ENCODE measurements at places on chromosomes 4 and X. TPM values are rescaled to one million over a fixed set of nuclear protein-coding genes. Genes with fewer than 3 reads are reported as not detected.

DNA sequence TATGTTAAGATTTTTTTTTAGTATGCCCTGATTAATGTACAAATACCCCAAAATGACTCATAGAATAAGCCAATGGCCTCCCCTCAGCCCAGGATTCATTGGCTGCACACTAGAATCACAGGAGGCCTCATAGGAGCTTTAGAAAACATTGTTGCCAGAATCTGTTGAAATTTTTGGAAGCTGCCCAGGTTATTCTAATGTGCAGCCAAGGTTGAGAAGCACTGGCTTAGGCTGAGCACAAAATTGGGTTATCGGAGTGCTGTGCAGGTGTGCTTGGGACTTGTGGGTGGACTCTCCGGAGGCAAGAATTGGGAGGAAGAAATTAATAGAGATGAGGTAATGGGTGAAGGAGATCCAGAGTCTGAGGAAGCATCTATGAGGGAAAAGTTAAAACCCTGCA, 41.3 kb upstream of the VCX start:
- H3K27me3 ChIP-seq = no peaks in the 10 kb centered on the region
- no peaks in the 10 kb centered on the region for H3K36me3 ChIP-seq
- H3K4me1 ChIP-seq = no peaks in the 10 kb centered on the region

GRCh38 chr4:81245218-81246009, 30.4 kb upstream of the PRKG2 start:
- H3K27me3 ChIP-seq = no peaks in the 10 kb centered on the region
- DNase-seq = no peak
- no peaks in the 10 kb centered on the region for H3K36me3 ChIP-seq

HAND2 gene
- total RNA-seq = not detected

DNA sequence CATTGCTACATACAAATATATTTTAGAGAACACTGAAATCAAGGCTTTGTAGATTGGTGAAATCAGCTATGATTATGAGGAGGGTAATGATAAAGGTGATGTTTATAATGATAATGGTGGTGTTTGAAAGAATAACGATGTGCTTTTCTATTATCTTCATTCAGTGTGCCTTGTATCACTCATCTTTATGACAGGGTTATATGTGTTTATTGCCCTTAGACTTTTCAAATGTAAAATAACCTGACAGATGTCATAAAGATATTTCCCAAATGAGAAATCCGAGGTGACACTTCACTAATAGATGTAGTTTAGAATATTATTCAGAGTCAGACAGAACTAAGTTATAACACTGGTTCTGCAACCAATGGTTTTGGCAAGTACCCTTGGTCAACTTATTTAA, 323.0 kb upstream of the SPANXN4 start:
- no peaks in the 10 kb centered on the region for H3K36me3 ChIP-seq
- H3K4me3 ChIP-seq = no peak overlapping the region
- DNase-seq = no peak
- H3K4me1 ChIP-seq = no peaks in the 10 kb centered on the region
- H3K27ac ChIP-seq = no peak overlapping the region

DNA sequence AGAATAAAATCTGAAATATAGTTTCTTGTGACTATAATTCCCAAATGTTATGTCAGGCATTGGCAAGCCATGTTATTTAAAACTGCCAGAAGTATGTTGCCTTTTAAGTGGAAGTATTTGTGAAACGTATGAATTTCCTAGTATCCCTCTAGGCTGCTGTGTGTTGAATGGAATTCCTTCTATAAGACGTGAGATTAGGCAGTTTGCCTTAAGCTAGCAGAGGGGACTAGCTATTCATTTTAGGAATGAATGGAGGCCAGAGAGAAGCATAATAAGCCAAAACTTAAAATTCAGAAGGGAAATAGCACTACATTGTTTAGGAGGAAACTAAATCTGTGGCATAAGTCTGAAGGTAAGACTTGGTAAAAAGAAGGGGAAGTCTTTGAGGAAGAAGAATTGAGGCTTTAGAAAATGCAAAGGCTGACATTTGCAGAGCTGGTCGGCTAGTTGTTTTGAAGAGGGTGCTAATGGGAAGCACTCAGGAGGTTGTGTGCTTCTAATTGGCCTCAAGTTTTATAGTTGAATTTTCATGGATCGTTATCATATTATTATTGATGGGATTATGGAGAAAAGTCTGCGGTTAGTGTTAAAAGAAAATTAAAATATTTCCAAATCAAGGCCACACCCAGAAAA, 57.1 kb downstream of the TMEM131L start:
- H3K36me3 ChIP-seq = peaks cover 3% of the 10 kb centered on the region
- peaks cover 3% of the 10 kb centered on the region for H3K4me1 ChIP-seq
- H3K4me3 ChIP-seq = no peak overlapping the region
- H3K27ac ChIP-seq = no peak overlapping the region

- DNase-seq = no peak
- no peaks in the 10 kb centered on the region for H3K36me3 ChIP-seq
- no peak overlapping the region for H3K4me3 ChIP-seq
- H3K27me3 ChIP-seq = no peaks in the 10 kb centered on the region
- no peaks in the 10 kb centered on the region for H3K4me1 ChIP-seq
Measured at GRCh38 chr4:109233570-109233969, 68.9 kb downstream of the COL25A1 start.

CCDC120 gene
- 15.7 TPM for total RNA-seq

HERC6 gene
- 8.2 TPM for total RNA-seq

DNA sequence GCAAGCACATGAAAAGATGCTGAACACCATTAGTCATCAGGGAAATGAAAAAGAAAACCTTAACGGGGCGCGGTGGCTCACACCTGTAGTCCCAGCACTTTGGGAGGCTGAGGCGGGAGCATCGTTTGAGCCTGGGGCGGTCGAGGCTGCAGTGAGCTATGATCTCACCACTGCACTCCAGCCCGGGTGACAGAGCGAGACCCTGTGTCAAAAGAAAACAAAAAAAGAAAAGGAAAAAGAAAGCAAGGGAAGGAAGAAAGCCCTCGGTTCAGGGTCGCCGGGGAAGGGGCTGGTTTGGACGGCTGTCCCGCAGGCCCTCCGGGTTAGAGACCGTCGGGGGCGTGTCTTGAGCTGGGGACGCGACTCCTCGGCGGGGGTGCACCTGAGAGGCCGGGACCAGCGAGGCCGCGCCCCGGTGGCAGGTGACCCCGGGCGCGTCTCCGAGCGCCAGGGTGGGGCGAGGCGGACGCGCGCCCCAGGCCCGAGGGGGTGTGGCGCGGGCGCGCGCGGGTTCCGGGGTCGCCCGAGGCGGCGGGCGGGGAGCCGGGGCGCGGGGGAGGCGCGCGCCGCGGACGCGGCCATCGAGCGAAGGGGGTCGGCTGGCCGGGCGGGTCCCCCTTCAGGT, 478 bp upstream of the PLXNA3 start:
- peak overlapping the region; percentile 65 for H3K4me3 ChIP-seq
- no peaks in the 10 kb centered on the region for H3K27me3 ChIP-seq
- H3K36me3 ChIP-seq = peaks cover 32% of the 10 kb centered on the region
- H3K4me1 ChIP-seq = no peaks in the 10 kb centered on the region

- H3K4me3 ChIP-seq = no peak overlapping the region
- H3K4me1 ChIP-seq = no peaks in the 10 kb centered on the region
- H3K36me3 ChIP-seq = no peaks in the 10 kb centered on the region
- no peak for DNase-seq
Measured at GRCh38 chr4:141158219-141158618, 24.9 kb upstream of the RNF150 start.

- H3K4me1 ChIP-seq = peaks cover 4% of the 10 kb centered on the region
- no peaks in the 10 kb centered on the region for H3K27me3 ChIP-seq
- H3K4me3 ChIP-seq = no peak overlapping the region
- no peak for DNase-seq
- H3K36me3 ChIP-seq = peaks cover 45% of the 10 kb centered on the region
- peak overlapping the region; percentile 46 for H3K27ac ChIP-seq
Measured at GRCh38 chr4:40121515-40121914, 64.9 kb downstream of the N4BP2 start.

GRCh38 chr4:169208516-169208915, 62.2 kb downstream of the SH3RF1 start:
- H3K27me3 ChIP-seq = no peaks in the 10 kb centered on the region
- no peak overlapping the region for H3K27ac ChIP-seq
- DNase-seq = no peak
- H3K4me3 ChIP-seq = no peak overlapping the region
- no peaks in the 10 kb centered on the region for H3K4me1 ChIP-seq
- H3K36me3 ChIP-seq = peaks cover 5% of the 10 kb centered on the region

DNA sequence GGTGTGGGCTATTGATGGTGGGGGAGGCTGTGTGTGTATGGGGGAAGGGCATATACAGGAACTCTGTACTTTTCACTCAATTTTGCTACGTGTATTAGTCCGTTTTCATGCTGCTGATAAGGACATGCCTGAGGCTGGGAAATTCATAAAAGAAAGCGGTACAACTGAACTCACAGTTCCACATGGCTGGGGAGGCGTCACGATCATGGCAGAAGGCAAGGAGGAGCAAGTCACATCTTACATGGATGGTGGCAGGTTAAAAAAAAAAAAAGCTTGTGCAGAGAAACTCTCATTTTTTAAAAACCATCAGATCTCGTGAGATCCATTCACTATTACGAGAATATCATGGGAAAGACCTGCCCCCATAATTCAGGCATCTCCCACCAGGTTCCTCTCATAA, 152.3 kb downstream of the NEK1 start:
- H3K4me1 ChIP-seq = no peaks in the 10 kb centered on the region
- H3K27me3 ChIP-seq = no peaks in the 10 kb centered on the region
- H3K27ac ChIP-seq = no peak overlapping the region
- H3K4me3 ChIP-seq = no peak overlapping the region
- peaks cover 10% of the 10 kb centered on the region for H3K36me3 ChIP-seq
- DNase-seq = no peak

GRCh38 chr4:70571772-70572171, 20.3 kb upstream of the AMBN start:
- H3K4me1 ChIP-seq = no peaks in the 10 kb centered on the region
- H3K27me3 ChIP-seq = no peaks in the 10 kb centered on the region
- no peak overlapping the region for H3K4me3 ChIP-seq

- H3K36me3 ChIP-seq = no peaks in the 10 kb centered on the region
- H3K27ac ChIP-seq = no peak overlapping the region
- H3K4me1 ChIP-seq = no peaks in the 10 kb centered on the region
- H3K27me3 ChIP-seq = no peaks in the 10 kb centered on the region
Measured at GRCh38 chrX:43718956-43719355, 62.9 kb downstream of the MAOA start.

GRCh38 chrX:10570601-10571000, 49.8 kb downstream of the MID1 start:
- no peaks in the 10 kb centered on the region for H3K27me3 ChIP-seq
- peaks cover 38% of the 10 kb centered on the region for H3K36me3 ChIP-seq
- peaks cover 3% of the 10 kb centered on the region for H3K4me1 ChIP-seq
- no peak for DNase-seq
- H3K27ac ChIP-seq = no peak overlapping the region

DNA sequence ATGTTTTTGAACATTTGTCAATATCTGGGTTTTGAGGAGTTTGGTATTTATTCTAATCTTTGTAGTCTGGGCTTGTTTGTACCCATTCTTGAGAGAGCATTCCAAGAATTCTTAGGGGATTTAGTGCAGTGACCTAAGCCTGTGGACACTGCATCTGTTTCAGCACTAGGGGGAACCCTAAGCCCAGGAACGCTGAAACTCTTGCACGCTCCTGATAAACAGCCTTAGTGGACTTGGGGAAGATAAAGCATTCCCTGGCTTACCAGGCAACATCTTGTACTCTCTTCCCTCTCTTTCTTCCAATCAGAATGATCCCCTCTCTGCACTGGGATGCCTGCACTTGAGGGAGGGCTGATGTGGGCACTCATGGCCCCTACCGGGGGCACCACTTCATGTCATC, 654.9 kb upstream of the HTR2C start:
- H3K27ac ChIP-seq = no peak overlapping the region
- H3K27me3 ChIP-seq = no peaks in the 10 kb centered on the region
- H3K4me1 ChIP-seq = peaks cover 2% of the 10 kb centered on the region
- no peak overlapping the region for H3K4me3 ChIP-seq

DNA sequence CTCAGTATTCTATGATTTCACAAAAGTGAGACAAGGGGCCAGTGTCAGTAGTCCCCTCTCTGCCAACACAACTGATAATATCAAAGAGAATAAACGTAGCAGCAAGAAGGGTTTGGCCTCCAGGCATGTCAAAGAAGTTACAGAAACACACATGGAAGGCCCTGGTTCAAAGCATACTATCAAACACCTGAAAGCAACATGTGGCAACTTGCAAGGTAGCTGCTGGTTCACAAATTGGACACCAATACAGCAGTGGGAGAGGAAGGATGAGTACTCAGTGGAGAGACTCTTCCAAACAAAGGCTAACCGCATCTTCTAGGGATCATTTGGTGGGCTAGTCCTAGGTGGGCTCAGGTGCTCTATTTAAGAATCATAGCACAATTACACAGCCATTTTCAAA, 74.9 kb upstream of the MAOA start:
- DNase-seq = no peak
- no peaks in the 10 kb centered on the region for H3K36me3 ChIP-seq
- H3K27me3 ChIP-seq = no peaks in the 10 kb centered on the region
- H3K4me1 ChIP-seq = no peaks in the 10 kb centered on the region
- no peak overlapping the region for H3K27ac ChIP-seq

DNA sequence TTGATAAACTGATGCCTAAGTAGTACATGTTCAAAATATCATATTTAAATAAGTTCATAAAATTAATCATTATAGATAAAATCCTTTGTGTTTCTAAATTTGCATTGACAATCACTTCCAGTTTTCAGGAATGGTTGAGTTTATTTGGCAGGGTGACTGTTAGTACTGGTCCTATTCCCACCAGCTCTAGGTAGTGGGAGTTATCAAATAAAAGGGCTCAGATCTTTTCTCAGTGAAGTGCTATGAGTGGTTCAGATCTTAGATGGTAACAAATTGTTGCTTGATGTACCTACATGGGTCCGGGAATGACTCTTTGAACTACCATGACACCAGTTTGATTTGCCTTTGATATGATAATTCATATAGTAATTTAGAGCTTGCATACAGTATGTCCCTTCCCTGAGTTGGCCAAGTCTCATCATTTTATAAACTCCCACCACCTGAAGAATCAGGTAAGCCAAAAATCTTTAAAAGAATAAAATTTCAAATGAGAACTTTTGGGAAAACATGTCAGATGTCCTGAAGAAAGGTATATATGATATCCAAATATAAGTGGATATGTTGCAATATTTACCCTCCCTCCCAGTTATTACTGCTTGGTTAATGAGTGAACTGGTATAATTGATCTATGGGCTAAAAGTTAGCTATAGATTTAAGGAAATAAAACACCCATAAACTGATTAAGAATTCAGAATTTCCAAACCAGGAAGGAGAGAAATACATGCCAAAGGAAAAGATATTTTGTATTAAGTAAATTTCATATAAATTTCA, 28.6 kb downstream of the GPC3 start:
- no peaks in the 10 kb centered on the region for H3K4me1 ChIP-seq
- DNase-seq = no peak
- H3K36me3 ChIP-seq = peaks cover 19% of the 10 kb centered on the region

TMSB15C gene
- 1.8 TPM for total RNA-seq

GRCh38 chrX:129115104-129115503, 408.2 kb downstream of the SMARCA1 start:
- H3K4me3 ChIP-seq = no peak overlapping the region
- no peak overlapping the region for H3K27ac ChIP-seq
- DNase-seq = peak; percentile 66

- no peaks in the 10 kb centered on the region for H3K4me1 ChIP-seq
- H3K4me3 ChIP-seq = no peak overlapping the region
- no peaks in the 10 kb centered on the region for H3K36me3 ChIP-seq
- H3K27ac ChIP-seq = no peak overlapping the region
- DNase-seq = no peak
Measured at GRCh38 chr4:42385516-42385915, 11.8 kb upstream of the SHISA3 start.

Data from H9 (cell line).